ENCODE measurements at places on chromosomes 7 and 10.

DNA sequence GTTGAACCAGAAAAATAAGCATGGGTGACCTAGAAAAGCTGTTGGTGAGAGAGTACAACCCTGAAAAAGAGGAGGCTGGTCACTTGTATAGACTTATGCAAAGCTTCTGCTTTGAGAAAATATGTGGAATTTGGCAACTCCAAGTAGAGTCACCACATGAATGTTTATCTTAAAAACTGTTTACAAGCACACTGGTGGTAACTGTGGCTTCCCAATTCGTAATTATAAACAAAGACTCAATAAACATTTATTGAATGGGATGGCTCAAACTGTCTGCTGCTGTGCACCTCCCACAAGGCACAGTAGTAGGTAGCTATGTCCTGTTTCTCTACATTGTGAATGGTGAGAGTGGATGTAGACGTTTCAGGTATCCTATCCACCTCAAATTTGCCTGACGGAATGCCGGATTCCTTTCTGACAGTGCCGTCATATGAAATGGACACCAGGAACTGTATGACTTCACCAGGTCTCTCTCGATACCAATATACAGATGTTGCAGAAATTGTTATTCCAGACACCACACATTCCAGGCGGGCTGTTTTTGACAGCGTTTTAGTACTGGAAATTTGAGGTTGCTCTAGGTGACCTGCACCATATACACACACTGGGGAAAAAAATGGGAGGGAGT, 43.4 kb upstream of the TARP start:
- no peak for DNase-seq

DNA sequence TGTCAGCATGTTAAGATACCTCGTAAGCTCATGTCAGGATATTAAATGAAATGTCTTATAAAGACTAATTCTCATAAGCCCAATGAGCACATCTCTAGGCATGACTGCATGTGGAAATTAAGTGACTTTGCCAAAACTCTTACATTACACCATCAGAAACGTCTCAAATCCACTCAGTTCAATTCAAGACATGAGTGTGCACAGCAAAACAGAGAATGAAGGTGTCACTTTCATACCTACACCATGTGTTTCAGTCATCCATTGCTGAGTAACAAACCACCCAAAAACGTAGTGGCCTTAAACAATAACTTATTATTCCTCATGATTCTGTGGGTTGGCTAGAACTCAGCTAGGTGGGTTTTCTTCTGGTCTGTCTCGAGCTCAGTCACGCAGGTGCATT, 99.8 kb downstream of the ATE1 start:
- DNase-seq = no peak

DNA sequence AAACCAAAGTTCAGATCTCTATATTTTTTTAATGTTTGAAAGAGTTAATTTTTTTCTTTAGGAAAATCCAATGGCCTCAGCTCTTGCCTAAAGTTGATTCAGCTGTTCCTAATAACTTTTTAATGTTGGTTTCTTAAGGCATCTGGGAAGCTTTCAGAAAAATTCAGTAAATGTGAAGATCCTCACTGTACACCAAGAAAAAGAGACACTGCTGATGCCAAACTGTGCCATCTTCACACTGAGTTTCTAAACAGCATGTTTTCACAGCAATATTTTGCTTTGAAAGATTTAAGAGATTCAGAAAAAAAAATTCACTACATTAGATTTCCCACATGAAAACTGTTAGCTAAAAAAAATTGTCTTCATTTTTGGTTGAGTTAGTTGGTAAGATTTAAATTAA, 249.4 kb downstream of the NEBL start:
- no peak for DNase-seq

- DNase-seq = no peak
These were observed 138.6 kb downstream of the SORCS3 start for GRCh38 chr10:104779701-104780100.

GRCh38 chr10:24168258-24169170, 40.4 kb upstream of the KIAA1217 start:
- no peak for DNase-seq

DNA sequence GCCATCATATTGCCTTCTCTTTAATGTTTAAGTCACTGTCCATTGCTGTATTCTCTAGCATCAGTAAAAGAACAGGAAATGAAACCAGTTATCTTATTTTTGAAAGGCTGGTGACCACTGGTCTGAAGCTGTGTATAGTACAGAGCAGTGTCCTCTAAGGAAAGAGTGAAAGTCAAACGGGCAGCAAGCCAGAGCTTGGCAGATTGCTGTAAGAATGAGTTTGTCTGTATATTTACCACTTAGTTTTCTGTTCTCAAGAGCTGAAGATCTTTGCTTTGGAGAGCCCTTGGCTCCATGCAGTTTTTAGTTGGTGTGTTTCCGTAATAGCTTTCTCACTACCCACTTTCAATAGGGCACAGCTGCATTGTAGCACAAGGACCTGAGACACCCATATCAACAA, 31.9 kb downstream of the PCBD1 start:
- DNase-seq = no peak

DNA sequence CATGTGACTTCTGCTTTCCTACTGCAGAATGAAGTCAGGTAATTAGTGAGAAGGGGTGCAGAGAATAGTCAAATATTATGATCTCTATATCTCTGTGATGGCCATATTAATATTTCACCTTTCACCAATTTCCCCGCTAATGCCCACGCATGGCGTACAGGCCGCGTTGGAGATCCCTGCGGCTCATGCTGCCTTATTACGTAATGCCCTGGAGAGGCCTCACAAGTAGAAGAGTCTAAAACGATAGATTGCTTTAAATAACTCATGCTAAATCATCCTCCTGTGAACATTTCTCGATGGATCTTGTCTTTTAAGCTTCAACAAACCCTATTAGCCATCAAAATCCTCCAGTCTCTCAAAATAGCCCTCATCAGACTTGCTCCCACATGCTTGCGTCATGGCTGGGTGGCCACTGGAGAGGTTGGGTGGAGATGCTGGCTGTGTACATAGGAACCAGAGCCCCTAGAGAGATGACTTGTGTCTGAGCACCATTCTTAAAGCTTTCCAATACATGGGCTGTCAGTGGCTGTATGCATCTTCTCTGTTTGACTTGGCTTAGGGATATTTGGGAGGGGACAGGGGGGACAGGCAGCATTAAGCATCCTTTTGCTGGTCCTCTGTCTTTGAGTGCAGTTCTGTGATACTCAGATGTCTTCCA, 79.5 kb upstream of the INSYN2A start:
- DNase-seq = no peak

GRCh38 chr10:104074505-104074904, 11.2 kb downstream of the COL17A1 start:
- DNase-seq = no peak

DNA sequence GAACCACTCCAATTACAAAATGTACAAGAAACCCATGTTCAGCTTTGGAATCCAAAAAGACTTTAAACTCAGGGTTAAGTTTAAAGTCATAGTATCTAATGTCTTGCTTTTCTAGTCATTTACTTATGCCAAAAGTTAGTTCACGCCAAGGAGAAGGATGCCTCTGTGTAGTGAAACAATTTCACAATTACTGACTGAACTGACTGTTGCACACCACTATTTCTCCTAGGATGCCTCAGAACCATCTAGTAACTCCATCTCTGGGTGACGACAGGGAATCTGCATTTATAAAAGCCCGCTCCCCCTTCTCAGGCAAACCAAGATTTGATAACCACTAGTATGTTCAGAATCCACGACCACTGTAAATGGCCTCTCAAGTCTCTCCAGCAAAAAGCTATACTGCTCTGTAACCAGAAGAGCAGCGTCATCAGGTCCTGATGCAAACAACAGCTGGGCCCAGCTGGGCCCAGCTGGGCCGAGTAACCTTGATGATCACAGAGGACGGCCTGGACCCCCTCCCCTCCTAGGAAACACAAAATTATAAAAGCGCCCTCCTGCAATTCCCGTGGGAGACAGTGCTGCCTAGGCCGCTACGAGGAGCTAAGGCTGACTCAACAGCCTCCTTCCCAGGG, 680 bp upstream of the ADO start:
- DNase-seq = no peak

DNA sequence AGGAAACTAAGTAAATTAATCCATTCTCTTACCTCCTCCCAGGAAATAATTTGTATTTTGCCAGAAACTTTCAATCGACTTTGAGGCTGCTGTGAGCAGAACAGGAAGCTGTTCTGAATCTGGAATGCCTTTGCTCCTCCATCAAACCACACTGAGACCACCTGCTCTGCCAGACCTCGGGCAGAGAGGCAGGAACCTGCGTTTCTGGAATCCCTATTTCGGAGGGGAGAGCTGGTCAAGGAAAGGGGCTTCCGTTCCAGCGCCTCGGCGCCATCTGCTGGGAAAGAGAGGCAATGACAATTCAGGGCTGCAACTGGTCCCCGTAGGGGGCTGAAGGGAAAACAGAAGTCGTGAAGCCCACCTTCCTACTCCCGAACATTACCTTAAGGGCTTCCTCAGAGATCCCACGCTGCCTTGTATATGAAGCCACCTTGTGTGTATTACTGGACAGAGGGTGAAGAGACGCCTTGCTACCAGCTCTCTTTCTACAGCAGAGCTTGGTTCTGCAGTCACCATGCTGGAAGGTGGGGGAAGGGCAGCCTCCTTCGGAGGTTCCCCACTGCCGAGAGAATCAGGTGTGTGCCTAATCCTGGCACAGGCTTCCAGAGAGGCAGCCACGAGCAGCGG, 31.2 kb downstream of the ZNF467 start:
- DNase-seq = peak; percentile 52

DNA sequence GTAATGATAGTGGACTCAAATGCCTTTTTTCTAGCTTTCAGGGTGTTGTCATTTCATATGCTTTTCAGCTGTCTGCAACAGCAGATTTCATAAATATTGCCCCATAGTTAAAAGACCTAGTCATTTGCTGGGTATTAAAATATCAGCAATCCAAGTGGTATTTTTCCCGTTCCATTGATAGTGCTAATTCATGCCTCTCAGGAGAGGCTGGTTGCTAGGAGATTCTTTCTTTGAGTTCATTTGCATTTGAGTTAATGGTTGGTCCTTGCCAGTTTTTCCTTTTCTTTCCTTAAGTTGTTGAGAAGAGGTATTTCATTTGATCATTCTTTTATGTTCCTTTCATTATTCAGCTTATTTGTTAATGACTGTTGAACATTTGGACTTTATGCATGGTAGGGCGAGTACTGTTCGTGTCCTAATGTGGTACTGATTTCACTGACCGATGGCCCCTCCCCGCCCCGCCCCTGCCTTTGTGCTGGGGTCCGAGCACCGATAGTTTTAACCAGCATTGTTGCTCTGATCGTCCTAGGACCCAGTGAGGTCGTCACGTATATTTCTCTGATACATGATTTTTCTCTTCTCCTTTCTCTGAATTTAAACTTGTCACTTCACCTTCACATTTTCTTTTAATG, 128.6 kb downstream of the CCNY start:
- peak; percentile 28 for DNase-seq

DNA sequence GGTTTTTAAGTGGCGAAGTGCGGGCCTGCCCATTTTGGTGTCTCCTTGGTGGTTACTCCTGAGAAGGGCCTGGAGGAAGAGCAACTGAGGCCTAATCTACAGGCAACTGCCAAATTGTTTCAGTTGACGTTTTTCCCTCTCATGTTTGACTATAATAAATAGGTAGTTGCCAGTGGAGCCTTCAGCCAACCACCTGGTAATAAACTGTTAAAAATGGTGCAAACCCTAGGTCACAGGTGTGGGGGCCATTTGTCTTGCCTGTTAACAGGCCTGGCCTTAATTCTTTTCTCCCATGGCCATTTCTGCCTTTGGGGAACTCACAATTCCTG, 3.7 kb downstream of the IKZF1 start:
- DNase-seq = no peak

DNA sequence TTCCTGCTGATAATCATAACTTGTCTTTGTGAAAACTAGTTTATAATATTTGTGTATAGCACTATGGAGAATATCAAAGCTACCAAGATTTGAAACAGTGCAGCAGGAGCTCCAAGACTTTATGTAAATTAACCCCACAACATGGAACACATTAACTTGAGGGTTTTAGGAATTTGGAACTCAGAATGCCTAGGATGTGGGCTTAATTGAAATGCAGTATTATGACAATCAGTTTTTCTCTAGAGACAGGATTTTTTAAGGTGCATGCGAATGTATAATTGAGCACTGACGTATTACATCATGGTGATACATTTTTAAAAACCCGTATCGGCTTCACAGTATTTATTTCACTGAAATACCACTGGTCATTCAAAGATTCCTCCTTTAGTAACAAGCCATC, 313.1 kb upstream of the DGKB start:
- DNase-seq = no peak

- no peak for DNase-seq
These were observed 224.1 kb downstream of the CCSER2 start for GRCh38 chr10:84552478-84552877.

- DNase-seq = no peak
These were observed 528.1 kb upstream of the SEMA3D start for GRCh38 chr7:85714951-85715350.

GRCh38 chr10:124069341-124070264, 23.8 kb downstream of the CHST15 start:
- peak; percentile 85 for DNase-seq

- no peak for DNase-seq
These were observed 107.8 kb downstream of the SFMBT2 start for GRCh38 chr10:7302930-7303557.

DNA sequence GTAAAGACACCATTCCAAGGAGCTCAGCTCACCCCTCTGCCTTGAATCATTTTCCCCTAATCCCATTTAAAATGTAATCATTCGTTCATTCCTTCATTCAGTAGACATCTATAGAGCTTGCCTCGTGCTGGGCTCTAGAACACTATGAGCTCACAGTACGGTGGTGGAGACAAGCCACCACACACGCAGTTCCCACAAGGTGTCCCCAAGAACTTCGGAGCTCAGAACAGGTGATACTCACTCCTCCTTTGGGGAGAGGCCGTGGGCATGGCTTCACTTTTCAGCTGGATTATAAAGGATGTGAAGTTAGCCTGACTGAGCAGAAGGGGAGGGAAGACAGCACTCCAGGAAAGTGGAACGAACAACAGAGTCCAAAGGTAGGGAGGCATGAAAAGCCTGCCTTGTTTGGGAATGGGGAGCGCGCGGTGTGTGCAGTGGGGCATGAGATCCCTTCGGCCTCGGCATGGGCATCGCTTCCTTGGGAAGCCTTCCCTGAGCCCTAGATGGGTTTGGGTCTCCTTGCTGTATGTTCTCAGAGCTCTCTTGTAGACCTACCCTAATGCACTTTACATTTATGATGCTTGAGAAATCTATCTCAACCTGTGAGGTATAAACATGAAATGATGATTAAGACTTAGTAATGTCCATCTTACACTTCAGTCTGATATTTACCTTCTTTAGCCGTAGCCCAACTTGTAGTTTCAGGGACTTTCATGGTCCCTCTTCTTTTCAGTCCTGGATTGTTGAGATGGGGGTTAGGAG, 809 bp upstream of the OGA start:
- DNase-seq = peak; percentile 58
